ENCODE measurements at places on chromosomes 6 and 20.

GRCh38 chr20:1885940-1886693 is 9.1 kb upstream of the SIRPA start:
- DNase-seq, result no peak
- H3K4me3 ChIP-seq, result no peak overlapping the region
- H3K27me3 ChIP-seq, result no peaks in the 10 kb centered on the region
- no peaks in the 10 kb centered on the region for H3K36me3 ChIP-seq
- peaks cover 53% of the 10 kb centered on the region for H3K4me1 ChIP-seq

DNA sequence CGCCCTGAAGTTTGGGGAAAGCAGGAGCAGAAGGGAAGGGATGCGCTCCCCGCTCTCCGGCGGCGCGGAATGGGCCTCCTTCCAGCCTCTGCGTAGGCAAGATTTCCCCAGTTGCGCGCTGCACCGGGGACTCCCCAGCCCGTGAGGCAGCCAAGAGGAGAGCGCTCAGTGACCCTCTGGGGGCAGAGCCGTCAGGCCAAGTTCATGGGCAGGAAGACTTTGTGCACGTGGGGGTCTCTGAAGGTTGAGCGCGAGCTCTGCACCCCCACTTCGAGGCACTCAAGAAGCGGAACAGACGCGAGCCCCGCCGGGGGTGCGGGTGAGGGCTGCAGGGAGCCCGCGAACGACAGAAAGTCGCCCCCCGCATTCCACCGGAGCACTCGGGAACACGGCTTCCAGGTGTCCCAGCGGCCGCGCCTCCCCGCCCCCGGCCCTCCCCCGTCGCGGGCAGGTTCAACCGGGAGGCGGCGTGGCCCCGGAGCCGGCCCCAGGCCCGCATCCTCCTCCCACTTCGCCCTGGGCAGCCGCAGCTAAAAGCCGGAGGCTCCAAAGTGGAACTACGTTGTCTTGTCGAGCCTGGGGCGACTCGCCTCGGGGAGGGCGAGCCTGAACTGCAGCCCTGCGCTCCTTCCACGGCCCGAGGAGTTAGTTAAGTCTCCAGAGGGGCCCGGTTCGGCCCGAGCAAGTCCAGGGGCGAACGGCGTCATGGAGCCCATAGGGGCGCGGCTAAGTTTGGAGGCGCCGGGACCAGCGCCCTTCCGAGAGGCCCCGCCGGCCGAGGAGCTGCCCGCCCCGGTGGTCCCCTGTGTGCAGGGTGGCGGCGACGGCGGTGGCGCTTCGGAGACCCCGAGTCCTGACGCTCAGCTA is at the start of gene PPP1R3G:
PPP1R3G (plus strand) TSS at position 561 of the 867 bp plus-strand sequence; CDS start at position 706, 145 bp downstream.
- no peaks in the 10 kb centered on the region for H3K27me3 ChIP-seq
- H3K4me1 ChIP-seq, result peaks cover 38% of the 10 kb centered on the region

GRCh38 chr6:136550330-136551071 is at the start of gene MAP7:
Gene MAP7, minus strand, starts transcription at chr6:136550422. Its CDS starts 14 bp downstream, at chr6:136550408.
- peaks cover 14% of the 10 kb centered on the region for H3K4me1 ChIP-seq
- H3K27me3 ChIP-seq, result no peaks in the 10 kb centered on the region
- DNase-seq, result no peak

DNA sequence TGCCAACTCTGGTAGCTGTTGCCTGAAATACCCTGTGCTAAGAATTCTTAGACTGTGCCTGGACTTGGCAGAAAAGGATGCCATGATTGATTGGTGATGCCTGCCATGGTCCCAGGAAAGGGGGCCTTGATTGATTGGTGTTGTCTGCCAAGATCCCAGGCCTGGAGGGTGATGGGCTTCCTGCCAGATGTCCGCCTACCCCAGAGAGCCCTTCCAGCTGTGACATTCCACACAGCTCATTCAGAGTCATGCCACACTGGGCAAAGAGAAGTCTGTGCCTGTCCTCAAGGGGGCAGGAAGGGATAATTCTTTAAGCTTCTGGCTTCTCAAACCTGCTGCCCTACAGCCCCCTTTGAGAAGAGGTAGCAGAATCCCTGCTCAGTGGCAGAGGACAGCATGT is 24.6 kb downstream of the RIMS4 start:
- H3K36me3 ChIP-seq, result no peaks in the 10 kb centered on the region
- H3K4me3 ChIP-seq, result no peak overlapping the region
- no peaks in the 10 kb centered on the region for H3K4me1 ChIP-seq
- H3K27me3 ChIP-seq, result no peaks in the 10 kb centered on the region
- no peak overlapping the region for H3K27ac ChIP-seq

DNA sequence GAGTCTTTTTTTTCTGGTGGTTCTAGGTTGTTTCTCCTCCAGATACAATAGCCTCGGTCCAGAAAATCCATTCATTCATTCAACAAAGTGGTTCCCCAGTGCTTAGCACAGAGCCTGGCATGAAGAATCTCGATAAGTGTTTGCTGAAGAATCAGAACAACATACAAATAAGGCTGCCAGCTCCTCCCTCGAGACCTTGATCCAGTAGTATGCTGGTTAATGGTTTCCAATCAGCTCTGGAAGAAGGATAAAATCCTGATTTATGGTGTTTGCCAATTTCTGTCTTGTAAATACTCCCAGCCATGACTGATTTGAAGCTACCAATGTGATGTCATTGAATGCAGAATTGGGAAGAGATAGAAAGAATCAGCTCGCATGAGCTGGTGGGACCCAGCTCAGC is 3.3 kb downstream of the HSPA12B start:
- no peak overlapping the region for H3K27ac ChIP-seq
- H3K4me1 ChIP-seq, result peaks cover 40% of the 10 kb centered on the region
- no peaks in the 10 kb centered on the region for H3K36me3 ChIP-seq
- no peaks in the 10 kb centered on the region for H3K27me3 ChIP-seq
- no peak overlapping the region for H3K4me3 ChIP-seq
- DNase-seq, result no peak

DNA sequence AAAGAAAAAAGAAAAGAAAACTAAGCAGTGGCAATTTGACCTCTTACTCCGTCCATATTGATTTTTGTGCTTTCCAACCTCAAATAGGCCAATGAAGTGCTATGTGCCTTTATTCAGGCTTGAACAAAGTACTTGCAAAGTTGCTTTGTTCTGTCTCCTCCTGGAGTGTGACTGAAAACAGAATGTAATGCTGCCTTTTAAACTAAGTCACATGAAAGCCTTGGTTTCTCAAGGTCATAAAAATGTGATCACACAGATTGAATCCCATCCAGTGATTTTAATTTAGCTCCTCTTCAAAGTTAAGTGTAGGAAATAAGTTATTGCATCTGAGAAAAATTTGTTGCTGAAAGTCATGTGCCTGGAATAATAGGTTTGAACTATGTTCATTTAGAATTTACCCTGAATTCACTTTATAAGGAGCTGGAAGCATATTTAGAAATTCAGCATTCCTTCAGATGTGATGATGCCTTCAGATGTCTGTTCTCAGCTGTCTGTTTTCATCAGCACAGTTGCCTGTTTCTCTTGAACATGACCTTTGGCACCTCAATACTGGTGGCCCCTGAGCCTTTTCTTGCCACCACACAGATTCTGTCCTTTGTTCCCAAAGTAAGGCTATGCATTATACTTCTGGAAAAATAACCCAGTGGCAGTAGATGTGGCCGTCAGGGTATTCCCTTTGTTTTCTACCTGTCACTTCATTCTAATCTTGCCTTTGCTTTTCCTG is 48.8 kb downstream of the KIZ start:
- H3K27me3 ChIP-seq, result no peaks in the 10 kb centered on the region
- peaks cover 13% of the 10 kb centered on the region for H3K4me1 ChIP-seq
- H3K36me3 ChIP-seq, result no peaks in the 10 kb centered on the region
- DNase-seq, result no peak

DNA sequence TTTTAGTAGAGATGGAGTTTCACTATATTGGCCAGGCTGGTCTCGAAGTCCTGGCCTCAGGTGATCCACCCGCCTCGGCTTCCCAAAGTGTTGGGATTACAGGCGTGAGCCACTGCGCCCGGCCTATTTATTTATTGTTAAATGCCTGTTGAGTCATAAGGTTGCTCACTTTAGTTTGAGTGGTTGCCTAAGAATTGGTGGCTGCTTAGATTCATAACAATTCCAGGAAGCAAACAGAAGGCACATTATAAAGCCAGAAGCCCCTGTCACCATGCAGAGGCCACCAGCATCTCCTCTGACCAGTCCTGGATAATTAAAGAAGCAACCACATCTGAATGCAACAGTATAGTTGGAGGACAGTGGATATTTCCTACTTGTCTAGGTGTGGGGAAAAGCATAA is 24.0 kb upstream of the ARMH2 start:
- H3K36me3 ChIP-seq, result peaks cover 18% of the 10 kb centered on the region
- no peak overlapping the region for H3K27ac ChIP-seq
- no peak for DNase-seq

GRCh38 chr6:165098165-165098564 is 211.2 kb downstream of the C6orf118 start:
- no peaks in the 10 kb centered on the region for H3K27me3 ChIP-seq
- H3K36me3 ChIP-seq, result no peaks in the 10 kb centered on the region
- no peak overlapping the region for H3K4me3 ChIP-seq
- DNase-seq, result no peak
- no peaks in the 10 kb centered on the region for H3K4me1 ChIP-seq

DNA sequence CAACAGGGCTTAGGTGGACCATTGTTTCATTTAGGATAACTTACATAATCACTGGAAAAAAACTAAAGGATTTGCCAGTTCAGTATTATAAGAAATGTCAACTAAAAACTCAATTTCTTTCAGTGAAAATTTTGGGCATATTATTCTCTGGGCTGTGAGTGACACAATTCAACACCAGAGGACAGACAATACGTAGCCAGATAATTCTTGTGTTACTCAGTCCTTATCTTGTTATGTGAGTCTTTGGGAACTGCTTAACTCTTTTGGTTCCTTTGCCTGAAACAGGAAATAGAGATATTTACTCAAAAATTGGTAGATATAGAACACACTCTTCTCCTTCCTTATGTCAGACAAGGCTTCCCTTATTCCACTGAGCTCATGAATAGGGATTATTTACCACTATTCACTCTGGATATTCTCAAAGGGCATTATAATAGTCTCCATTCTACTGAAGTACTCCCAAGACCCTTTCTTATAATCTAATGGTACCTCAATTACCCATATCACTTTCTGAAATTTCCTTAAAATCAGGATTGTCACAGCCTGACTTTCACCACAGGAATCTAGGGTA is 4.9 kb upstream of the BEND6 start:
- H3K4me3 ChIP-seq, result no peak overlapping the region
- peaks cover 15% of the 10 kb centered on the region for H3K4me1 ChIP-seq
- no peaks in the 10 kb centered on the region for H3K36me3 ChIP-seq
- no peak overlapping the region for H3K27ac ChIP-seq
- no peaks in the 10 kb centered on the region for H3K27me3 ChIP-seq

DNA sequence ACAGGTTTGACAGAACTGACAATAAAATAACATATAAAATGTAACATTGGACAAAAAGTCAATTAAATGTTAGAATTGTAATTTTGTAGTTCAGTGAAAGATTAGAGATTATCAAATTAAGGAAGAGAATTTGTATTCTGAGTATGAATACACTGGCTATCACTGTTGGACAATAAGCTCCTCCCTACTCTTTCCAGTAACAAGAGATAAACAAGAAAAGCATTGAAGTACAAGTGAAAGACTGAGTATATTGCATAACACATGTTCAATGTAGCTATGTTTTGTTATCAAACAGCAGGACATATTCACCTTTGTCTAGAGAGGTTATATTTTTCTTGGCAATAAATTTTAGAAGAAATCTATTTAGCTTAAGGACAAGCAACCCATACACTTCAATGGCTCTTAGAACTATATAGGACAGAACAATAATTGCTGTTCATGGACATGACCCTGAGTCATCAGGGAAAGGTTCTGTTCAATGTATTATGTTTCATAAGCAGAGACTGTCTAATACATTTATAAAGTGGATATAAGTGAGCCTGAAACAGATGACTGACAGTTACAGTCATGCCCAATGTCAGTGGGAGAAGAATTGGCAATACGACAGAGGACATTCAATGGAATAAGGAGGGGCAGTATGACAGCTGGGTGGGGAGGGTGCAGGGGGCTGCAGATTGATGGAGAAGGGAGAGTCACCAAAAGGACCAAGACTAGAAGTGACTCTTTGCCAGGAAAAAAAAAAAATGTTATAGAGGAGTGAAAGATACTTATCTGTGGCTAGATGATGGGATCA is 520.4 kb downstream of the FRK start:
- no peaks in the 10 kb centered on the region for H3K36me3 ChIP-seq
- DNase-seq, result no peak
- no peak overlapping the region for H3K4me3 ChIP-seq
- no peaks in the 10 kb centered on the region for H3K4me1 ChIP-seq

DNA sequence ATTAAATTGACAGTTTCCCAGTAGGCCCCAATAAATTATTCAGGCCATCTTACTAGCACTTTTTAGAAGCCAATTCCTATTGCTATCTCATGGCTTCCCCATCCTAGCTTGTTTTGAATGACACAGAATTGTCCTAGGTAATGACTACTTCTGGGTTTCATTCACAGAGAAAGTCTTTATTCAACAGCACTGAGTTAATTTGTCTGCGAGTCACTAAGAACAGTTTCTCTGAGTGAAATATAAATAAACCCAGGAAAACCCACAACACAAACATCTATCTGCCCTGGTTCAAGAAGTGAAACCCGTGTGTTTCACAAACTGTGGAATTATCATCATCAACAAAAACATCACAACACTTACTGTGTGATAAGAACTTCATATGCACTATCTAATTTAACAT is 1366.8 kb downstream of the EPHA7 start:
- H3K4me3 ChIP-seq, result no peak overlapping the region
- no peaks in the 10 kb centered on the region for H3K27me3 ChIP-seq
- no peak for DNase-seq
- H3K4me1 ChIP-seq, result no peaks in the 10 kb centered on the region

GRCh38 chr6:39568896-39569295 is 156.3 kb downstream of the KIF6 start:
- peaks cover 4% of the 10 kb centered on the region for H3K4me1 ChIP-seq
- no peaks in the 10 kb centered on the region for H3K36me3 ChIP-seq
- no peak overlapping the region for H3K27ac ChIP-seq
- no peak for DNase-seq
- H3K27me3 ChIP-seq, result no peaks in the 10 kb centered on the region

DNA sequence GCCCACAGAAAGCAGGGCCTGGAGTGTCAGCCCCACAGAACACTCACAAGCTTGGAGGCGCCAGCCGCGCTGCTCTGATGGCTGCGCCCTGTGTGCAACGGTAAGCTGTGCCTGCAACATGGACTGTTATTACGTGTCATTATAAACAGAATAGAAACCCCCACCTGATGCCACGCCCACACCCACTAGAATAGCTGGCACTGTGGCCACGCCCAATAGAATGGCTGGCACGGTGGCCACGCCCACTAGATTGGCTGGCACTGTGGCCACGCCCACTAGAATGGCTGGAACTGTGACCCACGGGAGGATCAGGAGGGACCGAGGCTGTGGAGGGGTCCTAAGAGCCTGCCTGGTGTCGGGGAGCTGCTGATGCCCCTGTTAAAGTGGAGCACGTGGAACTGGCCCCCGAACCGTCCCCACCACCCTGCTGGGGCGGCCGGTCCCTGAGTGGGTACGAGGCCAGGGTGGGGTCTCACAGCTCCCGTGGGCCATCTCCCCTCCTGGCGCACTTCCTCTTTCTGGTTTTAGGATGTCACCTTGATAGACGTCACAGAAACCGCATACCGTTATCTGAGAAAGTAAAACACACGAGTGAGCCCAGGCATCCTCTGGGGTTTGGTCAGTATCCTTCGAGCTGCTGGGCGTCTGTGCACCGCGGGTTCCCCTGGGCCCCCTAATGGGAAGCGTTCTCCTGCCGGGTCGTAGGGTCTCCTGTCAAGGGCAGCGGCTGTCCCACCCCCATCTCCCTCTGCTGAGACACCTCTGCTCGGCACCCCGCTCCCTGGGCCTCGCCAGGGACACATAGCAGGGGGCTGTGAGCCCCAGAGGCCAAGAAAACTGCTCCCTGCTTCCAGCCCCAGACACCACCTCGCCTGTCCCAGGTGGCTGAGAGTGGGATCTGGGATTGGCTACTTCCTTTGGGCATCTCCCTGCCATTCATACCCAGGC is 25.4 kb downstream of the SLC17A9 start:
- DNase-seq, result no peak
- peaks cover 15% of the 10 kb centered on the region for H3K27me3 ChIP-seq
- no peak overlapping the region for H3K27ac ChIP-seq
- H3K36me3 ChIP-seq, result no peaks in the 10 kb centered on the region
- no peak overlapping the region for H3K4me3 ChIP-seq
- peaks cover 7% of the 10 kb centered on the region for H3K4me1 ChIP-seq
